ENCODE measurements at places on chromosomes 2 and 18.

- no peak for DNase-seq
These were observed 59.0 kb upstream of the SPATS2L start for GRCh38 chr2:200247494-200247893.

DNA sequence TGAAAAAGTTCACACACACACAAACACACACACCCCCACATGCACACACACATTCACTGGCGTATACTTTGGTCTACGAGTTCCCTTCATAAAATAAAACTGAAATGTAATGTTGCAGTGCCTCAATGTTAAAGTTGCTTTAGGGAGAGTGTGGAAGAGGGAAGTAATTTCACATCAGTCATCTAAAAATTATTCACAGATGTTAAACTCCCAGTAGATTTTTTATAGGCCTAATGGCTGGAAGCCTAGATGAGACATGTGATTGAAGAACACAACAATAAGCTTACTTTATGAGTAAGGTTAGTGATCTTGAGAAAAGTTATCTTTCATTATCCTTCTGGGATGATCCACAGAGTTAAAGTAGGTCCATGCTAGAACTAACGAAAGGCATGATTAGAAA is 506.7 kb upstream of the CNTNAP5 start:
- DNase-seq, result no peak

- no peak for DNase-seq
These were observed 311.2 kb downstream of the LPIN1 start for GRCh38 chr2:12057436-12058166.

DNA sequence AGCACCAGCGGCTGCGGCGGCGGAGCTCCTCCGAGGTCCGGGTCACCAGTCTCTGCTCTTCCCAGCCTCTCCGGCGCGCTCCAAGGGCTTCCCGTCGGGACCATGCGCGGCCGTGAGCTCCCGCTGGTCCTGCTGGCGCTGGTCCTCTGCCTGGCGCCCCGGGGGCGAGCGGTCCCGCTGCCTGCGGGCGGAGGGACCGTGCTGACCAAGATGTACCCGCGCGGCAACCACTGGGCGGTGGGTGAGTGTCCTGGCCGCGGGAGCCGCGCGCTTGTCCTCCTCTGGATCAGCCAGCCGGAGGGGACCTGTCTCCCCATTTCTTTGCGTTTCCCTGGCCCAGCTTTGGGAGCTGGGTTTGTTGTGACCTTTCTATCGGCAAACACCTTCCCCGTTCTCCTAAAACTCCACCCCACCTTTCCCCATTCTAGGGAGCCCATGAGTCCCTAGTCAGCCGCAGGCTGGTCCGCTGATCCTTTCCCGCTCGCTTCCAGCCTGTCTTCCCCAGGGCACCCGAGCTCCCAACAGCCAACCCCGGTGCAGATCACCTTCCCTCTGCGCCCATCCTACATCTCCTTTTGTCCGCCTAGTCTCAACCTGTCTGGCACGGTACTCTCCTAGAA is 316 bp downstream of the GRP start:
- peak; percentile 29 for DNase-seq

DNA sequence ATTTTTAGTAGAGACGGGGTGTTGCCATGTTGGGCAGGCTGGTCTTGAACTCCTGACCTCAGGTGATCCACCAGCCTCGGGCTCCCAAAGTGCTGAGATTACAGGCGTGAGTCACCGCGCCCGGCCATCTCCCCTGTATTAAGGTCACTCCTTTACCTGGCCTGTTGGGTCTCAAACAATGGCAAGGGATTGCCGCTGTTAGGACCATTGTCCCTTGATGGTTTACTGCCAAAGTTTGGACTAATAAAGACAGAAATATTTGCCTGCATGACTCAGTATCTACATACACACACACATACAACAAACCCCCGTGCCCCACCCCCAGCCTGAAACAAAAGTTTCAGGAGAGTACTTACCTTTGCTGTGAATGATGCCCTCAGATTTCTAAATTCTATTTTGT is 16.5 kb downstream of the PARD3B start:
- no peak for DNase-seq

GRCh38 chr18:49980896-49981295 is 167.6 kb upstream of the ACAA2 start:
- no peak for DNase-seq

- no peak for DNase-seq
These were observed 65.3 kb downstream of the WDR75 start for GRCh38 chr2:189506514-189506976.

Measured in urothelium cell line (cell line).